ENCODE measurements at places on chromosomes 13 and 19.

GRCh38 chr13:113423520-113424163, 29.6 kb downstream of the ADPRHL1 start:
- no peak for DNase-seq

GRCh38 chr19:56980906-56981305, 138.9 kb upstream of the USP29 start:
- DNase-seq: no peak

DNA sequence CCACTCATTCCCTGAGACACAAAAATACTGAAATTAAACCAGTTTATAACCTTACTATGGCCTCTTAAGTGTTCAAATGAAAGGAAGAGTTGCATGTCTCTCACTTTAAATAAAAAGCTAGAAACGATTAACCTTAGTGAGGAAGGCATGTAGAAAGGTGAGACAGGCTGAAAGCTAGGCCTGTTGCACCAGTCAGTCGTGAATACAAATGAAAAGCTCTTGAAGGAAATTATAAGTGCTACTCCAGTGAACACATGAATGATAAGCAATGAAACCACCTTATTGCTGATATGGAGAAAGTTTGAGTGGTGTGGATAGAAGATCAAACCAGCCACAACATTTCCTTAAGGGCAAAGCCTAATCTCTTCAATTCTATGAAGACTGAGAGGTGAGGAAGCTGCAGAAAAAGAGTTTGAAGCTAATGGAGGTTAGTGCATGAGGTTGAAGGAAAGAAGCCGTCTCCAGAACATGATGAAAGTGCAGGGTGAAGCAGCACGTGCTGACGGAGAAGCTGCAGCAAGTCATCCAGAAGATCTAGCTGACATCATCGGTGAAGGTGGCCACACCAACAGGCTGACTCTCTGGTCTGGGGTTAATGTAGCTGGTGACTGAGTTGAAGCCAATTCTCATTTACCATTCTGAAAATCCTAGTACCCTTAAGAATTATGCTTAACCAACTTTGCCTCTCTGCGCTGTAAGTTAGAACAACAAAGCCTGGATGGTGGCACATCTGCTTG, 94.5 kb upstream of the TEX29 start:
- DNase-seq: no peak

DNA sequence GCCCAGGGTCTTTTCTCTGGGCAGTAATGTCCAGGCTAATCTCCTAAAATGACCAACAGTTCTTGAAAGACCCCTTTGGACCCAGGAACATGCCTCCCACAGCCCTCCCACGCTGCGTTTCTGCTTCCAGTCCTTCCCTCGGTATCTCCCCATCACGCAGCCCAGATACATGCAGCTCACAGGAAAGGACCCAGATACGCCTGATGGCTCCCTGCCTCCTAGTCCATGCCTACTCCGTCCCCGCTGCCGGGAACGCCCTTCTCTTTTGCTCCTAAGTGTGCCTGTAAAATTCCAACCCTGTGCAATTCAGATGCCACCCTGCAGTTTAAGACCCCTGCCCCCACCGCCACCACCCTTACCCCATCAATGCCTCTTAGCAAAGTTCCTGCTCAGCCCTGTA, 778 bp downstream of the MUC16 start:
- no peak for DNase-seq

DNA sequence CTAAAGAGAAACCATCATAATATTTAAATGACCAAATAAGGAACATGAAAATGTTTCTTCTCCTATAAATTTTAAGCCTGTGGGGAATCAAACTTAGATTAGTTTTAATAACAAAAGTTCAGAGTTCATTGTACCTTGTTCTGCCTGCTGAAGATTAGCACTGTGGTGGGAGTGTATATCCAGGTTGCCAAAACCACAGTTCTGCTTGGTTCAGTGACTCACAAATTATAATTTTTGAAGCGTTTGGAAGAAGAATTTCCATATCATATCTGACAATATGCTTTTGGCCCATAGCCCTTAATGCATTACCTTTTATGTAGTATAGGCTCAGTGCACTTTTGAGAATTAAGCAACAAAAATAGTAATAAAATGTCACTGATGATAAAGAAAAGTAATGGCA, 545.2 kb downstream of the GPC6 start:
- no peak for DNase-seq

Measured in NCI-H2081 treated with DMSO at 0.1 percent for 48 hours (cell line).